ENCODE measurements at places on chromosomes 5 and 9.

DNA sequence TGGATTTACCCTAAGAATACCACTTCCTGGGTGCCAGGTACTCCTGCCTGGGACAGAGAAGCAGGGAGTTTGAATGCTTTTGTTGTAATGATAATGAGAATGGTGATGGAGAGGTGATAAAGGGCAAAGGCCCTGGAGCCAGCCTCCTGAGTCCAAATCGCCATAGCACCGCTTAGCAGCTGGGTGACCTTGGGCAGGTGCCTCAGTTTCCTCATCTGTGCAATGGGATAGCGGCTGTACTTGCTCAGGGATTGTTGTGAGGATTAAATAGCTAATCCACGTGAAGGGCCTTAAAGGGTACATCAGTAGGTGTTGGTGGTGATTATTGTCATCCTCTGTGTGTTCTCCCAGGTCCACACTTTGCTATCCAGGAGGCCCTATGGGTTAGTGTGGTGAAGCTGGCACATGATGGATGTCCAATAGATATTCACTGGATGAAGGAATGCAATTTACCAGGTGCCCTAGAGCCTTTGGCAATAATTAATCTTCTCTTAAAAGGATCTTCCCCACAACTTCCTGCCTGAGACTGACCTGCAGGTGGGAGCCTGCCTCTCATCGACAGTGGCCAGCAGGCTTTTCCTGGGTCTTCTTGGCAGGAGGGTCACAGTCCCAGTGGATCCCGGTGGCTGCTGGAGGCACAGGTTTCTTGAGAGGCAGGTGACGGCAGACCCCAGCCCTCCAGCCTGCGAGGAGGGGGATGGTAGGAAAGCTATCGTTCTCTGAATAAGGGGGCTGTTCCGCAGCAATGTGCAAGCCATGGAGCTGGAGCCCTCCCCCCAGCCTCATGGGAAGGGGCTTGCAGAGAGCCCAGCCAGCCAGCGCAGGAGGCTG lies 160.2 kb downstream of the MACROH2A1 start:
- DNase-seq: no peak

GRCh38 chr5:80216096-80216495 lies 39.8 kb downstream of the SERINC5 start:
- no peak for DNase-seq

- no peak for DNase-seq
These were observed 306.1 kb downstream of the GLIS3 start for GRCh38 chr9:3993773-3994172.

- no peak for DNase-seq
These were observed 317.6 kb downstream of the IRX1 start for GRCh38 chr5:3913279-3913678.

GRCh38 chr5:81336556-81336955 lies 35.2 kb downstream of the ZCCHC9 start:
- no peak for DNase-seq

All from stimulated activated CD4-positive, alpha-beta T cell treated with anti-CD3 and anti-CD28 coated beads, Interleukin-1b, Interleukin-23, amount 100 ng/mL, for 4 hours (primary cell).